Activated naive CD4-positive, alpha-beta T cell treated with anti-CD3 and anti-CD28 coated beads, Interleukin-2, amount 50 U/mL, for 72 hours (primary cell): ENCODE measurements at places on chromosomes 2 and 18. TPM values are rescaled to one million over a fixed set of nuclear protein-coding genes. Genes with fewer than 3 reads are reported as not detected.

Gene COL3A1
- total RNA-seq: not detected

Gene COBLL1
- 0.18 TPM for total RNA-seq

Gene SERPINB4
- not detected for total RNA-seq

Gene GKN2
- not detected for total RNA-seq

Gene PRSS56
- total RNA-seq: not detected

Gene SLC25A52
- total RNA-seq: not detected

Gene FN1
- total RNA-seq: 0.16 TPM

Gene HAAO
- 3.1 TPM for total RNA-seq

Gene TMEM247
- not detected for total RNA-seq

Gene SLC19A3
- not detected for total RNA-seq

Gene SLC23A3
- 1.5 TPM for total RNA-seq

Gene PSD4
- 305 TPM for total RNA-seq

Gene ICOS
- total RNA-seq: 117 TPM

Gene SFTPB
- total RNA-seq: not detected

Gene CCDC121
- total RNA-seq: 0.19 TPM

Gene RFX8
- 0.76 TPM for total RNA-seq

Gene PTRHD1
- total RNA-seq: 13.7 TPM

Gene KDSR
- total RNA-seq: 69.1 TPM

Gene PIEZO2
- total RNA-seq: not detected

Gene ABCA12
- not detected for total RNA-seq

Gene EML6
- 0.30 TPM for total RNA-seq

Gene RNF125
- total RNA-seq: 13.8 TPM

Gene FAM124B
- total RNA-seq: not detected

Gene COL5A2
- total RNA-seq: 3.3 TPM
